SHP77 treated with DMSO at 0.1 percent for 48 hours (cell line): ENCODE measurements at places on chromosomes 11 and 22.

DNA sequence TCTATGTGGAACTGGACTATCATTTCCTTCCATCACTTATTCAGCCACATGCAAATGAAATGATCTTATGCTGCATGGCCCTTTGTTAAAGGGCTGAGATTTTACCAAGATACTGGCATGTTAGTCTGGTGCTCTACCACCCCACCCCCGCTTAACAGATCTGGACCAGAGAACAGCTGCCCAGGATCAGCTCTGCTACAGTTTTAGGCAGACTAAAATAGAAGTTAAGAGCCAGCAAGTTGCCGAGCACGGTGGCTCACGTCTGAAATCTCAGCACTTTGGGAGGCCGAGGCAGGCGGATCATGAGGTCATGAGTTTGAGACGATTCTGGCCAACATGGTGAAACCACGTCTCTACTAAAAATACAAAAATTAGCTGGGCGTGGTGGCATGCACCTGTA lies 4.6 kb downstream of the DDB1 start:
- DNase-seq: no peak

DNA sequence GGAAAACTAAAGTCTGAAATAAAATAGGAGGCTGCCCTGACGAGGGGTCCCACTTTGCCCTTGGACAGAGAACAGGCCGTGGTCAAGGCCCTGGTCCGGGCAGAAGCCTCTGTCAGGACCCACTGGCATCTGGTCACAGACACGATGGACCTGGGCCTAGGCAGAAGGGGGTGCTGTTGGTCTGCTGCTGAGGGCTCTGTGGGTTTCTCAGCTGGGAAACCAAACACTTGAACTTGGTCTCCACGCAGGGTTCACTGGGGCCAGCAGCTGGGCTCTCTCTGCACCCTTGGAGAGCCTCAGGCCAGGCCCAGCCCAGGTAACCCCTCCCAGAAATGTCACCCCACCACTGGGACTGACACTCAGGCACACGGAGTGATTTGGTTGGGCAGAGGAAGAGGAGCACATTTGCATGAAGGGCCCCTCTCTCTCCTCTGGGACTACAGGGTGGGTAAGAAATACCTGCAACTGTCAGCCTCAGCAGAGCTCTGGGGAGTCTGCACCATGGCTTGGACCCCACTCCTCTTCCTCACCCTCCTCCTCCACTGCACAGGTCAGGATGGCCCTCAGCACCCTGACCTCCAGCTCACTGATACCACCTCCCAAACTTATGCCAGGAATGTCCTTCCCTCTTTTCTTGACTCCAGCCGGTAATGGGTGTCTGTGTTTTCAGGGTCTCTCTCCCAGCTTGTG lies 48.1 kb upstream of the TOP3B start:
- no peak for DNase-seq

GRCh38 chr22:49230194-49230577 lies 597.5 kb downstream of the BRD1 start:
- DNase-seq: no peak

DNA sequence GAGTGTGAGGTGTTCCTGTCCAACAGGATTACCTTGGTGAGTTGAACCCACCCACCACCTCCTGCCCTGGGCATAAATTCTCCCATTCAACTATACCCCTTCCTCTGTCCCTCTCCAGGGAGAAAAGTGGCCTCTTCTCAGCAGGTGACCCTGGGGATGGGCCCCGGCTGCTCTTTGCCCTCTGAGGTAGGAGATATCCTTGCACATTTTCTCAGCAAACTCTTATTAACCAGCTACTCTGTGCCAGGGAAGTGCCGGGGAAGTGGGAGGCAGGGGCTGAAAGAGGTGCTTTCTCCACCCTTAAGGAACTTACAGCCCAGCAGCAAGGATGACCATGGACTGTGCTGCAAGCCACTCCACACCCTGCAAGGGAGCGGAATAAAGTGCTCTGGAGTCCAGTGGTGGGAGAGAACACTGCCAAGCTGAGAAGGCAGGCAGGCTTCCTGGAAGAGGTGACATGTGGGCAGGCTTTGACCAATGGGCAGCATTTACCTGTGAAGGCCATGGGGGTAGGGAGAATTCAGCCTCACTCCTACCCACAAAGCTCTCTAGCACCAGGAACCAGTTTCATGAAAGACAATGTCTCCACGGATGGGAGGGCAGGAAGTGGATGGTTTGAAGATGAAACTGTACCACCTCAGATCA lies 21.9 kb upstream of the OAF start:
- DNase-seq: no peak

GRCh38 chr22:38699784-38700183 lies 959 bp downstream of the JOSD1 start:
- DNase-seq: no peak

- no peak for DNase-seq
These were observed 2.8 kb upstream of the CDKN1C start for GRCh38 chr11:2888266-2888968.

DNA sequence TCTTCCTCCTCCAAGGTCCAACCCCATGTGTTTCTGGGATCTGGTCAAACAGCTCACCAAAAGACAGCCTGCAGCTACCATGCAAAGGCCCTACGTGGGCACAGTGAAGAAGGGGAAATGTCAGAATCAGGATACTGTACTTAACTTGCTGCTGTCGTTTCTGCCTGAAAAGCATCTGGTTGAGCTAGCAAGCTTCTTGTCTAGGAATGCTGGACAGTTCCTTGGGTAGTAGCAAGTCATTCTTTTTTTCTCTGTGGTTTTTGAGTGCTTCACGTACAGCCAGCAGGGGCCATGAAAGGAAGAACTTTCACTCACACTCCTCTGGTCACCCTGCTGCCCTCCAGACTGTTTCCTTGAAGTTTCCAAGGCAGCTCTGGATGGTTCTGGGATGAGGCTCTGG lies 24.7 kb downstream of the RCOR2 start:
- DNase-seq: no peak

- no peak for DNase-seq
These were observed 41.1 kb downstream of the OR10A6 start for GRCh38 chr11:7889985-7890384.

GRCh38 chr11:125123947-125124617 lies 12.7 kb upstream of the TMEM218 start:
- DNase-seq: no peak

DNA sequence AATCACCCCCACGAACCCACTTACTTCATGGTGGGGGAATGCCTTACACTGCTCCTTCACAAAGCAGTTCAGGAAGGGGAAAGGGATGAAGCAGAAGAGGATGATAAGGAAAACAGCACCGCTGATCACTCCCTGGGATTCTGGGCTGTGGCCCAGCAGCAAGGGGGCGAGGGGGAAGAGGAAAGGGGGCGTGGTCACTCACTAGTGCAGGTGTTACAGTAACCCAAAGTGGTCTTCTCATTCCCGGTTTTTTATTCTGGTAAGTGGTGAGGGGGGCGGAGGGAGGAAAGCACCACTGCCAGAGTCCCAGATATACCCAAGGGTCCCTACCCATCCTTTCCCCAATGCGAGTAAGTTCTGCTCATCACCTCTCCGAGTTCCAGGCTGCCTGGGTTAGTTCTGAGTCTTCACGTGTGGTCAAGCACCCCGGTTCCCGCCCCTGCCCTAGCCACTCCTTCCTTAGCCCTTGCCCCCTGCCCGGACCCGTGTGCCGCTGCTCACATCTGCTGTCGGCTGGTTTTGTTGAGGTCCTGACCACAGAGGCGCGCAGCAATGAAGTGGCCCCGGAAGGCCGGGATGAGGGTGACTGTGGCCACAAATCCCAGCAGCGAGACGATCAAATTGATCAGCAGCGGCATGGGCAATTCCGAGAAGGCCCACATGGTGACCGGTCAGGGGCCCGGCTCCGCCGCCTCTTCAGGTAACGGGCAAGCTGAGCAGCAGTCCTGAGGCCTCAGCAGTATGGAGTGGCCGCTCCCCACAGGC lies 477 bp downstream of the DPAGT1 start:
- DNase-seq: no peak

- no peak for DNase-seq
These were observed 108.2 kb downstream of the SIK3 start for GRCh38 chr11:116990061-116990473.

DNA sequence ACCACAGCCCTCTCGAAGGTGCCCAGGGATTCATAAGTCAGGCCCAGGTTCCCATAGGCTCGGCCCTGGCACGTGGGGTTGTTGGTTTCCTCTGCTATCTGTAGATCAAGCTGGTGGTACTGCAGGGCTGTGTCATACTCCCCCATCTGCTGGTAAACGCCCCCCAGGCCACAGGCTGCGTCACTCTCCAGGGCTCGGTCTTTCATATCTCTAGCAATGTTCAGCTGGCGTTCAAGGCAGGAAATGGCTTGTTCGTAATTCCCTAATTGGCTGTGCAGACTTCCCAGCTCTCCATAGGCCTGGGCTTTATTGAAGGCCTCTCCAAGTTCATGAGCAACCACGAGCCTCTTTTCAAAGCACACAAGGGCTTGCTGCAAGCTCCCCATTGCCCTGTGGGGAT lies 186.4 kb upstream of the PITPNB start:
- no peak for DNase-seq

GRCh38 chr22:25750569-25751173 lies 8.7 kb downstream of the MYO18B start:
- no peak for DNase-seq

DNA sequence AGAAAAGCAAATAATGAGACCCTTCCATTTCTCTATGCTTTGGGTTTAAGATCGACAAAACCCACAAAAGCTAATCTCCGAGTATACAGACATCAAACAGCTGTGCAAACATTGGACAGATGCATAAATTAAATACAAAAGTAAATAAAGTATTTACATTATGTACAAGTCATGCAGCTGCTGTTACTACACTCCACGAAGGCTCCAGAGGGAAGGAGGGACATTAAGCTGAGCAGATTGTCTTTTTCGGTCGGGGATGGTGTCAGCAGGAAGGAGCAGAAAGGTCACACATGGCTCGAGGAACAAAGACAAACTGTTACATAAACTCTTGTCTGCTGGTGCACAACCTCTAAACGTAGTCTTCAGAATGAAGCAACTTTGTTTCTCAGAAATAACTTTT lies 88.8 kb upstream of the BARX2 start:
- peak; percentile 91 for DNase-seq

DNA sequence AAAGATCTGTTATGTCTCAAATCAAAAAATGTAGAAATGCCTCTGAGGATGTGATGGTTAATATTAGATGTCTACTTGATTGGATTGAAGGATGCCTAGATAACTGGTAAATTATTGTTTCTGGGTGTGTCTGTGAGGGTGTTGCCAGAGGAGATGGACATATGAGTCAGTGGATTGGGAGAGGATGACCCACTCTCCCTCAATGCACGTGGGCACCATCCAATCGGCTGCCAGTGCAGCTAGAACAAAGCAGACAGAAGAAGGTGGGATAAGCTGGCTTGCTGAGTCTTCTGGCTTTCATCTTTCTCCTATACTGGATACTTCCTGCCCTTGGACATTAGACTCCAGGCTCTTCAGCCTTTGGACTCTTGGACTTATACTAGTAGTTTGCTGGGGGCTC lies 430.3 kb downstream of the SOX6 start:
- no peak for DNase-seq

GRCh38 chr22:42280140-42280539 lies 9.7 kb upstream of the TCF20 start:
- DNase-seq: no peak
